Suppressor macrophage treated with lipopolysaccharide for 1 hour (primary cell): ENCODE measurements at places on chromosomes 1 and 21.

- peak; percentile 46 for DNase-seq
Measured at GRCh38 chr1:154760469-154760933, 109.6 kb downstream of the KCNN3 start.

DNA sequence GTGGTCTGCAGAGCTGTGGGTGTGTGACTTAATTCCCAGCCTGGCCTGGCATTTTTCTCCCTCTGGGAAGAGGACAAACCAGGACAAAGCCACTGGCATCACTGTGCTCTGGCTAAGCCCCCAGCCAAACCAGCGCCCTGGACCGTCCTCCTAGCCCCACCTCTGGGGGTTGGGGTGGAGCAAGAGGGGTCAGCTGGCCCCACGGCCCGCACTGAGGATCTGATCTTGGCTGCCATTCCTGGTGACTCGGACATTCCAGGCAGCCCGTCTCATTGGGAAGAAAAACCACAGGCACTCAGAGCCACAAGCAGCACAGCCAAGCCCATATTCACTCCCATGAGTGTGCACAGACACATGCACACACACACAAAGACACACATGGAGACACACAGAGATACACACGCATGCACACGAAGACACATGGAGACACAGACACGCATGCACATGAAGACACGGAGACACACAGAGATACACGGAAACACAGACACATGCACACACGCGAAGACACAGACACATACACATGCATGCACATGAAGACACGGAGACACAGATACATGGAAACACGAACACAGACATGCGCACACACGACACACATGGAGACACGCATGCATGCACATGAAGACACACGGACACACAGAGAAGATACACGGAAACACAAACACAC lies 2.3 kb upstream of the MXRA8 start:
- no peak for DNase-seq

DNA sequence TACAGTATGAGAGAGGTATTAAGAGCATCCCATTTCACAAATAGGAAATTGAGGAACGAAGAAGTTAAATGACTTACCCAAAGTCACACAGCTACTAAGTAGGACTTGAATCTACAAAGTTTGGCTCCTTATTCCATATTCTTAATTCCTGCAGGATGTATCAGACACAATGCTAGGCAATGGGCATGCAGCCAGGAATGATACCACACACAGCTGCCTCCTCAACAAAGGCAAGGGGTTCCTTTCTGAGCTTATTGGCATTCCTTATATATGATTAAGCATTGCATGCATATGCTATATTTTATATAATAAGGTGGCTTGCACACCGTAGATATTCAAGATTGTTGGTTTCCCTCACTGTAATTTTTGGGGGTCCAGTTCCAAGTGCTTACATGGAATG lies 34.2 kb upstream of the JUN start:
- DNase-seq: no peak

GRCh38 chr1:235854347-235854746 lies 12.4 kb downstream of the LYST start:
- DNase-seq: no peak

DNA sequence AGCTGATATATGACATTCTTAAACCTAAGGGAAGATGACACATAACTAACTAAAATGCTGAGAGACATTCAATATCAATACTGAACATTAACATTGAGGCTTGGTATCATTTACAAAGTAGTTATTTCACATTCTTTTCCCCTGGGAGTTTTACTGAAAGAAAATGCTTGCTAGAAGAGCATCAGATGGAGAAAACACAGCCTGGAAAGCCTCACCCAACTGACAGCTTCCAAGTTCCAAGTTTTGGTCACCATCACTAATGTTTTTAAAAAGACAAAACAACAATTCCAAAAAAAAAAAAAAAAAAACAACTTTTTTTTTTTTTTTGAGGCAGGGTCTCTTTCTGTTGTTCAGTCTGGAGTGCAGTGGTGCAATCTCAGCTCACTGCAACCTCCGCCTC lies 80.6 kb downstream of the DSCAM start:
- DNase-seq: no peak

DNA sequence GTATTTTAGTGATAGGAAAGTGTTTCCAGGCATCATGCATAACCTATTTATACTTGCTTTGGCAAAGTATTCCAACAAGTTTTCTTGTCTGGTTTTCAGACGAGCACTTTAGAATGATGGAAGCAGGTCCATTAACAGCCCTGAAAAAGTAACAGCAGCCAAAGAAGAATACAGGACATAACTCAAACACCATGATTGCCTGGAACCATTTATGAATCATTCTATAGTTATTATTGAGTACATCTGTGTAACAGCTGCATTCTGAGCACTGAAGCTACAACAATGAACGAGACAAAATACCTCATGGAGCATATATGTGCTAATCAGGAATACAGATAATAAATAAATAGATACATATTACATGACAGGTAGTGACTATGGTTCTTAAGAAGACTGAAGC lies 12.6 kb downstream of the IL10RB start:
- DNase-seq: no peak

- DNase-seq: no peak
Measured at GRCh38 chr1:219555031-219555692, 57.7 kb downstream of the ZC3H11B start.

DNA sequence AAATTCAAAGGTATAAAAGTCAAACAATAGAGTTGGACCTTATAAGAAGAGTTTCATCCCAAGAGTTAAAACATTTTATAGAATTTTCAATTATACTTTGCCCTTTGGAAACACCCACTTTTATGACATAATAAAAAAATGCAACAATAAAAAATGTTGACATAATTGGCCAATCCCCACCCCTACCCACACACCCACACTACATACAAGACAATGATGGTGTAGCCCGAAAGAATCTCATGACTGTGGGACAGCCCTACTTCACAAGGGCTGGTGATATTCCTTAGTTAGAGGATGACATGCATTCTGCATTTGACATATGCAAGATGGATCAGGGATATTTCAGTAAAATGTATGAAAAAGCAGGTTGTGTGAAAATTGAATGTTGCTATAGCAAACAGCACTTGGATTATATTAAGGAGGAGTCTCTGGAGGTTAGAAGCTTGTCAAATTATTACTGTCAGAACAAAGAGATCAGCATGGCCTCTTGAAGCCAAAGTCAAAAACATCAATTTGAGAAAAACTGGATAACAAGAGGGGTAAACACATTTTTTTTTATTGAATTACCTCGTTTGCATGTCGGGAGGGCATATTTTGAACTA lies 133.0 kb upstream of the SAMSN1 start:
- peak; percentile 48 for DNase-seq

DNA sequence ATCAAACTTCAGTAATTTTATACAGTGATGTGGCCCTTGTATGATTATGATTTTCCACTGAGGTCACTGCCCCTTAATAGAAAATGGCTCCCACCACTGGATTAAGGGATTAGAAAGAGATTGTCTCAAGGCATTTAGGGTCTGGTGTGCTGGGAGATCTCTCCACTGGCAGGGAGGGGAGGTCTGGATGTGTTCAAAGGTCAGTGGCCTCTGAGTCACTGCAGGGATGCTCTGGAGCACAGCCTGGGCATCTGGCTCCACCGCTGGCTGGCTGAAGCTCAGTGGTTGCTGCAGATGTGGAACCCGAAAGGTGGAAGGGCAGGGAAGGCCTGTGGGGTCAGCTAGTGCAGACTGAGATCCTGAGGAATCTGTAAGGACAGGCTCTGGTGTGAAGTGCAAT lies 18.3 kb upstream of the CHI3L1 start:
- DNase-seq: no peak

DNA sequence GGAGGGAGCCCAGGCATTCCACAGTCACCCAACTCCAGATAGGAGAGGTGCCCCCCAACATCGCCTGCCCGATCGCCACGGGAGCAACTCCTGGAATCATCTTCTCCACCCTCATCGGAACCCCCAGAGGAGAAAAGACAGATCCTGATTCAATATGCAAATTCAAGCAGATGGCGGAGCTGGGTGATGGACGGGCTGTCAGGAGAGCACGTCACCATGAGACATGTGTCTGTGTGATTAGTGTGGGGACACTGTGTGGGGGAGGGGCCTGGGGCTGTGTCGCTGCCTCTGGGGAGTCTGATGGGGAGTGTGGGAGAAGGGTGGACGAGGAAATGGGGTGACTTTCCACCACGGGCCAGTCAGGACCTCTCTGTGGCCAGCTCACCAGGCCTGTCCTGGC lies 90.2 kb upstream of the CSF3R start:
- no peak for DNase-seq

- DNase-seq: no peak
Measured at GRCh38 chr1:98298319-98298718, 363.2 kb upstream of the SNX7 start.

GRCh38 chr1:234997896-234998741 lies 130.5 kb downstream of the TOMM20 start:
- peak; percentile 63 for DNase-seq

GRCh38 chr1:222905151-222905550 lies 90.3 kb downstream of the DISP1 start:
- DNase-seq: no peak

DNA sequence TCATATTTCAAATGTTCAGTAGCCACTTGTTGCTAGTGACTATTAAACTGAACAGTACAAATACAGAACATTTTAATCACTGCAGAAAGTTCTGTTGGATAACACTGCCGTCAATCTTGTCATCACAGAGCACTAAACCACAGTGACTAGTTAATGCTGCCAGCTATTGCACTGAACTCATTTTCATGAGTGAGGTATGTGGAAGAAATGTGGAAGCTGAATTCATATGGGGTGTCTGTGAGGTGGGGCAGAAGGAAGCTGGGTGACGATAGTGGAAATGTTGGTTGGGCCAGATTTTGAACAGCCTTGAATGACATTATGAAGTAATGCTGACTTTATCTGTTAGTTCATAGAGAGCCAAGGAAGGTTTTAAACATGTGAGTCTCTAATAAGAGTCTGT lies 49.6 kb downstream of the OSBPL9 start:
- peak; percentile 70 for DNase-seq

DNA sequence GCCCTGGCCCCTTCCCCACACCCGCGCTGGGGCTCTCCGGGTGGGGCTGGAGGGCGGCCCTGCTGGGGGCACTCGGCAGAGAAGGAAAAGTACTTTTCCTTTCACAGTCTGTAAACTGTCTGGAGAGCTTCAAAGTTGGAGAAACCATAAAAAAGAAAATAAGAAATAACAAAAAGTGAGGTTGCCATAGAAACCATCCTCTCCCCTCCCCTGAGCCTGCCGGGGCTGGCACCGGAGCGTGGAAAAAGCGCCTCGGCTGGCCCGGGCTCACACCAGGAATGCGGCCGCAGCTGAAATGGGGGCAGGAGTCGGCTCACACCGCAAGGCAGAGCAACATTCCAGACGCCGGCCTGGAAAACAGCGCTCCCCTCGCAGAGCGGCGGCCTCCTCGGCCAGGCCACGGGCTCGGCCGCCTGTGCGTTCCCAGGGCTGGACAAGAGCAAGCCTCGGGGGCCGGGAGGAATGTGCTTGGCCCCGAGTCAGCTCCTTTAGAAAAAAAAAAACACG lies 69.2 kb downstream of the MORN1 start:
- no peak for DNase-seq
